ENCODE measurements at places on chromosomes 7 and 10.

DNA sequence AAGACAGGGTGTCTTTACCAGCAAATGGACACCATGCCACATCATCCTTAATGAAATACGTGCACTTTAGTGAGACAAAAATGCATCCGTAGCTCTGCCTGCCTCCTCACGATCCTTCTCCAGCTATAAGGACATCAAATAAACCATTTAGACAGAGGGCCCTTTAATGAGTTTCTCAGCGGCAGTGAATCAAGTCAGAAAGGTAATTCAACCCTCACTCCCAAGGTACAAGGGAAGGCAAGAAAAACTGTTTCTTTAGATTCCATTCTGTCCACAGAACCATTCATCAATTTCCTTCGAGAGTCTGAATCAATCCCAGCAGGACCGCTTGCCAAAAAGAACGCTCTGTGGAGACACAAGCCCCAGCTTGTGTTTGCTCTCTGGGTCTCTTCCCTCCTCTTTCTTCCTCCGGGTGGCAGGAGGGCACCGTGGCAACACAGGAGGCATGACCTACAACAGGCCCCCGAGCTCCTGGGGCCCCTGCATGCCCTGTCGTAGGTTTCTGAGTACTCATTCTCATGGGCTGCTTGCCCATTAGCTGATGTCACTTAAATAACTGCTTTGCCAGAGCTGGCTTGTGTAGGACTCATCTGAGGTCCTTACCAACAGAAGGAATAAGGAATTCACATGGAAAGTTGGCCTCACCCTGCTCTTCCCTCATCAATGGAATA lies 297.8 kb upstream of the PRKCQ start:
- DNase-seq: no peak

DNA sequence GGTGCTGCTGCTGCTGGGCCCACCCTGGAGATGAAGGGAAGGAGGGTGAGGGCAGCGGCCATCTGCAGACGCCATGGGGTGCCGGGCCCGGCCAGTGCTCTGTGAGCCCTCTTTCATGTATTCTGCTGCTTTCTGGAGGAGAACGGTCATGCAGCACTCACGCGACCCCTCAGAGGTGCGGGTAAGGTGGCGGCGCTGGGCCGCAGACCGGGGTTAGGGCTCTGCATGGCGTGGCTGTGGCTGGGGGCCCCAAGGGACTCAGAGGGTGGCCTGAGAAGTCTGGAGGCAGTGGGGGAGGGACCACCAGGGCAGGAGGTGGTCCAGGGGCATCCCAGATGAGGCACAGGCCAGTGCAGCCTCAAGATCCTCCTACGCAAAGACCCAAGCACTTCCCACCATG lies 275.5 kb downstream of the ELFN1 start:
- DNase-seq: no peak

GRCh38 chr10:33066558-33067236 lies 108.7 kb upstream of the ITGB1 start:
- no peak for DNase-seq

GRCh38 chr7:79683185-79683890 lies 229.9 kb upstream of the MAGI2 start:
- DNase-seq: no peak

DNA sequence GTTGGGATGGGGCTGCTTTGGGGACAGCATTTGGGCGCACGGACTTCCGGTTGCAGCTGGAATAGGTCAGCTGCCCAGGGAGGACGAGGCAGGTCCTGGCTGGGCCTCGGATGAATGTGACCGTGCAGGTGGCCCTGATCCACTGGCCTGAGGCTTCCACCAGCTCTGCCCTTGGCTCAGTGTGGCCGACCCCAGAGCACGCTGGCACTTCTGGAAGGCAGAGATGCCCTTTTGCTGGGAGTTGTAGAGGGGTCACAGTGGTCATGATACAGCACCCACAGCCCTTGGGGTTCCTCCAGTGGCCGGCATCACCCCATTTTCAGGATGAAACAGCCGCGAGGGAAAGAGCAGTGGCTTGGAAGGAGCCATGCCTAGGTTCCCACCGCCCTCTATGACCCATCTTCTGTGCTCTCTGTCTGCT lies 19.0 kb downstream of the ADCY1 start:
- DNase-seq: no peak

DNA sequence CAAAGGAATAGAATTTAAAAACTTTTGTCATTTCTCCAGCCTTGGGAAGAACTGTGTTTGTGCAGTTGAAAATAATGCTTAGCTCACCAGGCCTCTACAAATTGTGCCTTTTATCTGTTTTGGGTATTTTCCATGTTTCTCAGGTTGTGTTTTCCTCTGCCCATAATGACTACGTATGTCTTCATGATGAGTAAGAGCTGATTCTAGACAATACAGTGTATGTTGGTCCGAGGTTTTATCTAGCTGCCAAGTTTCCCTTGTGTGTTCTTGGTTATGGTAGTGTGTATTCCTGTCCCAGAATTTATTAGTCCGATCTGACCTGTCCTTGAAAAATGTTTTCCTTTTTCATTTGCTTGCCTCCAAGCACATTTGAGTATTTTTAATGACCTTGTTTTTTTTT lies 83.7 kb upstream of the GLCCI1 start:
- DNase-seq: no peak
